Stimulated activated CD4-positive, alpha-beta T cell treated with anti-CD3 and anti-CD28 coated beads, Interleukin-1b, Interleukin-23, amount 100 ng/mL, for 24 hours (primary cell): ENCODE measurements at places on chromosomes 2 and 18.

GRCh38 chr18:67500522-67501205 is 15.9 kb downstream of the DSEL start:
- no peak for DNase-seq

GRCh38 chr18:79380816-79381806 is 14.6 kb upstream of the NFATC1 start:
- DNase-seq = peak; percentile 62

DNA sequence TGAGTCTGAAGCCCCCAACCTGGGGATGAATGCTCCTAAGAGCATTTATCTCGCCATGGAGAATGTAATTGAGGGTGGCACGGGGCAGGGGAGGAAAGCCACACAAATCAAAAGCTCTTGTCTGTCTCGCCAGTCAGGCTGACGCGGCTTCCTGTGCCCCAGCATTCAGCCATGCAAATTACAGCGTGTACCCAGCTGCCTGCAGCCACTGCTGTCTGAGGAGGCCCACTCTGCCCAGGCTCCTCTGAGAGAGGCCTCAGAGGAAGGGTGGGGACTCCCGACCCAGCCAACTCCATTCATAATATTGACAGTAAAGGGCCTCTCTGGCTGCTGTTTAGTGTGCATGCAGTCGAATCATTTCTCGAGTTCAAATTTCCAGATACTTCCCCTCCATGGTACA is 22.0 kb downstream of the SMAD7 start:
- DNase-seq = peak; percentile 36

- DNase-seq = no peak
Measured at GRCh38 chr18:59220164-59220783, 316 bp downstream of the GRP start.

DNA sequence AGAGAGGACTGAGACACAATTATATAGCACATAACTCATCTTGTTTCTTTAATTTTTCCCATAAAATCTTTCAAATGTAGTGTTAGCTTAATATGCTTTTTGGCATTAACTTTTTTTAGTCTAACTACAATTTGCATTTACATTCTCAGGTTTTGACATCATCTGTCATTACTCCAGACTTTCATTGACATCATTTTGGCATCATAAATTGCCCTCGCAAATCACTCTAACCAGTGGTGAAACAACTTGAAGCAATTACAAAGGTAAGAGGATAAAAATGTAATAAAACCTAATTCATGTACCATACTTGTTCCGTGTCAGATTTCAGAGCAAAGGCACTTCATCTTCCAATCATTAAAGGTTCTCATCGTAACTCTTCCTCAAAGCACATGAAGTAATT is 41.4 kb downstream of the RFX8 start:
- no peak for DNase-seq

DNA sequence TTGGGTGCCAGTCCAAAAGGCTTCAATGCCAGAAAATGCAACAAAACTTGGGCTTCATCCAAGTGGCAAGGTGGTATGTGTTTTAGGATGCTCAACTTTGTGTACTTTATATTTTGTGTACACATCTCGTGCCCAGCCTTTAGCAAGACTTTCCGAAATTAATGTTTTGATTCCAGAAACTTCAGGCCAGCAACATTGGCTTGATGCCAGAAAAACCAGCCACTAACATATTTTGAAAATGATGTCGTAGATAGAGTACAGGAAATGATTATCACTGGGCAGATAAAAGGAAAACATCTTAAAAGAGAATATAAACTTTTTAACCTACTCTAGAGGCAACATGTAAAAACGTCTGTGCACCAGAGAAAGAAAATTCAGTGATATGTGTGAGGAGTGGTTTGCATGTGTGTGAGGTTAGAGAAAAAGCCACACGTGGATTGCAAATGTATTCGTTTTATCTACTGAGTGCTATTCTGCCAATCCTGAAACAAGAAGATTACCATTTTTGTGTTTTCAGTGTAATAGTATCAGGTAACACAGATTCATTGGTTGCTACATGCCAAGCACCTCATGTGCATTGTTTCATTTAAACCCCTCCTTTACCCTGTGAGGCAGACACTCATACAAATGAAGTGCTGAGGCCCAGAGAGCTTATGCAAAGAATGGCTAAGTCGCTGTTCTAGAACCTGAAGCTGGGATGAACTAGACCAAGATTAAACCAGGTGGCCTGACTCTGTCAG is 264.8 kb downstream of the C1D start:
- DNase-seq = no peak

GRCh38 chr2:101311696-101312017 is 3.2 kb upstream of the RNF149 start:
- DNase-seq = no peak

GRCh38 chr2:156436497-156437085 is 412 bp downstream of the GPD2 start:
- DNase-seq = peak; percentile 1

GRCh38 chr2:20476481-20476880 is 29.6 kb downstream of the RHOB start:
- DNase-seq = no peak

- no peak for DNase-seq
Measured at GRCh38 chr2:178592655-178593054, 112.4 kb downstream of the PLEKHA3 start.

GRCh38 chr18:9616049-9616448 is 1.7 kb upstream of the PPP4R1 start:
- DNase-seq = no peak

- DNase-seq = no peak
Measured at GRCh38 chr2:72924353-72925240, 7.3 kb downstream of the EMX1 start.

DNA sequence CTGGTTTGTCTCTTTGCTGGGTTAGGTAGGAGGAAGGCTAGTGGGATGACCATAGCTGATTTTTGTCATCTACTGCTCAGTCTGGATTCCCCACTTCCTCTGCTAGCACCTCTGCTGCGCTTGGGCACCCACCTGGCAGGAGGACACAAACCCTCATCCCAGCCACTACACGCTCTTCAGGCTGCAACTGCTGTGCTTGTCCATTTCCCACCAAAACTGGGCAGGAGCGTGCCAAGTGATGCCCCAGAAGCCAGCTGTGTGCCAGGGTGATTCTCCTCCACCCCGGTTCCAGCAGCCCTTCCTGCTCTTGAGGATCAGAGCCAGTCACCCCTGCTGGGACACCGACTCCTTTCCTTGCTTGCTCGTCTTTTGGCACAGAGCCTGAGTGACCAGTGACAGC is 15.7 kb upstream of the PER2 start:
- DNase-seq = no peak

DNA sequence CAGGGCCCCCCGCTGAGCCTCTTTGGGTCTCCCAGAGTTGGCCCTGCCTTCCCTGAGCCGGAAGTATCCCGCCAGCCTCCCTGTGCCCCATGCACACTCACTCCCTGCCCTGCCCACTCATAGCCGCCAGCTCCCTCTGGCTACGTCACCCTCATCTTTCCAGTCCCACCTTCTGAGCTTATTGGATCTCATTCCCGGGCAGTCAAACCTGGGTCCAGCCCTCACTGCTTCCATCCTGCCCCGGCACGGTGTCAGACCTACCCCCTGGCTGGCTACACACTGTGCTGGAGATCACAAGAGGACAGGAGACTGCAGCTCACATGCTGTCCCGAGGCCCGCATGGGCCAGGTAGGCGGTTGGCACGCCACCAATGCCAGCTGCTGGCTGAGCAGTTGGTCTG is 147.2 kb downstream of the ASB1 start:
- DNase-seq = no peak

DNA sequence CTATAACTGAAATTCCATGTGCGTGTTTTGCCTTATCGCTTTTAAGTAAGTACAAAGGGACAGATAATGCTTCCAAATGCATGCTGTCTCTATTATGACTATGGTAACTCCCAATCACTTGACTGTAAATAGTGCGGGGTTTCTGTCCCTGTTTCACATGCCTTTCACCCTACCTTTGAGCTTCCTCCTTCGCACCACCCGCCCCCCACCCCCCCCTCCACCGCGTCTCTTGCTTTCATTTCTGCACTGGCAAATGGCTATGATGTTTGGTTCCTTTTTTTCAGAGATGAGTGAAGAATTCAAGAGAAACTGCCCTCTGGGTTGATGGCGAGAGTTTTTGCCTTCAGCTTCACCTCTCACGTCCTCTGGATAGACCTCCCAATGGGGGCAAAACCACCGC is 25.0 kb upstream of the SPP2 start:
- no peak for DNase-seq

DNA sequence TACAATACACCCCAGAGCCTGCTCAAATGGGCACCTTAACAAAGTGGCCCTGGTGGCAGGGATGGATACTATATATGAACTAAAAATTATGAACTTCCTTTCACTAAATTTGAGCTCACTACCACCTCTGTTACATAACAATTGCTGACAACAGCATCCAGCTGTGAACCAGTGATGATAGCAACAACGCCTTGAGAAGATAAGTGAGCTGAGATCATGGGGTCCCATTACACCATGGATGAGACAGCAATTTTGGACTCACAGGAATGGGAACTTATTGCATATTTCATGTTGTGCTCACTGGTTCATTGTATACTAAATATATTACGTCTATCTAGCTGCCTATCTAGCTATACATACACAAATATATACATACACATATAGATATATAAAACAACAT is 16.9 kb upstream of the ALMS1 start:
- no peak for DNase-seq

GRCh38 chr18:6015364-6015763 is 120.0 kb upstream of the TMEM200C start:
- DNase-seq = no peak

- no peak for DNase-seq
Measured at GRCh38 chr18:9038277-9038871, 64.1 kb upstream of the NDUFV2 start.

DNA sequence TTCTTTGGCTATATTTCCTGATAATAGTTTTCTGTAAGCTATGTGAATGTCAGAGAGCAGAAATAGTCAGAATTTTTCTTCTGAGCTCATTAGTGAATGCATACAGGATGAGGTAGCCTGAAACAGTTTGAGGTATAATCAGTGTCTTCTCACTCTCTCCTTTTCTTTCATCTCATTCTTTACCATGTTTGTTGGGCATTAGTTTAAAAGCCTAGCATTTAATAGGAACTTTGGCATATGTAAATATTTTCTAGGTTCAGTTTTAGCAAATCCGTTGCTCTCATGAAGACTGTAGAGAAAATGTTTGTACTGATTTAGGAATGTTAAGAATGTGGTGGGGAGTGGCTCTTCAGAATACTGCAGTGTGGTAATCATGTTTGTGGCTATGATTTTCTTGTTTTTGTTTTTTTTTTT is 119.4 kb downstream of the PARD3B start:
- DNase-seq = no peak

DNA sequence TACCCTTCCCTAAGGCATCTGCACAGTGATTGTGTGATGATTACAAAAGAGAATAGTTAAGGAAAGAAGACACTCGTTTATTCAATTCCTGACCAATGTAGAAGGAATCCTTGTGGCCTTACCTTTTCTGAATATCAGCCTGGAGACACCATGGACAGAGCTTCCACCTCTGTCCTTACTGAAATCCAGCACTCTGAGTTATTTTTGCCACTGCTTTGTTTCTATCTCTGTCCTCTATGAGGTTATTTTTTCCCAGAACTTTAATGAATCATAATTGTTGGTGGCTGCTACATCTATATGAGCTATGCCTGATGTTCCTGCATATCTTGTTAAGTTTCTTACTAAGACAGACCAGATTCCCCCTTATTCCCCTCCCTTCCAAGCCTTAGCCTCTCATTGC is 275.1 kb downstream of the SETBP1 start:
- DNase-seq = no peak

DNA sequence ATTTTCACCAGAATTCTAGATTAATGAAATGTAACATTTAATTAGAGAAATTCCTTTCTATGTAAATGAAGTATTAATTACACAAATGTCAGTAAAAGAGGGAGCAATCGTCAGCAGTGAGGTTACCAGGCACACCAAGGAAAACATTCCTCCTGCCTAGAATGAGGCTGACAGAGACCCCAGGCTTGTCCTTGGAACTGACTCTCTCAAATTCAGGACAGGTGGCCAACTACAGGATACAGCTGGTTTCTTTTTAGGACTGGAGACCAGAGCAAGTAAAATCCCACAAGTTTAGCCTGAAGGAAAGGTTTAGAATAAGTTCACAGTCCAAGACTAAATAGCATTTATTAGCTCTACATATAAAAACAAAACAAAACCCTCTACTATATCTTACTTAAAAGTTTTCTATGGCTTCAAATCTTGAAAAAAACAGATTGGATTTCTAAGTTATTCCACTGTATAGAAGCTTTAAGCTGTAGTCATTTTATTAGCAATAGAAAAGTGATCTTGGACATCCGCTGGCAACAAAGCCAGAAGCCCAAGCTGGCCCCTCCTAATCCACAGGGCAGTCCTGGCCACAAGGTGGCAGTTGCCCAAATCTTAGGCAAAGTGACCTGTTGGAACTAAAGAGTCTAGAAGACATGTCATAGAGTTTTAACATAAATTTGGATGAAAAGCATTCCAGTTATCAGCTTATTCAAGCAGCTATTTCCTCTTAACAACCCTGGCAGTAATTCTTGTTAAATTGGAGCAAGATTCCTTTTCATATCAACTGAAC is 81.0 kb downstream of the SP3 start:
- DNase-seq = no peak

GRCh38 chr2:22697054-22697788 is 687.8 kb upstream of the KLHL29 start:
- no peak for DNase-seq

DNA sequence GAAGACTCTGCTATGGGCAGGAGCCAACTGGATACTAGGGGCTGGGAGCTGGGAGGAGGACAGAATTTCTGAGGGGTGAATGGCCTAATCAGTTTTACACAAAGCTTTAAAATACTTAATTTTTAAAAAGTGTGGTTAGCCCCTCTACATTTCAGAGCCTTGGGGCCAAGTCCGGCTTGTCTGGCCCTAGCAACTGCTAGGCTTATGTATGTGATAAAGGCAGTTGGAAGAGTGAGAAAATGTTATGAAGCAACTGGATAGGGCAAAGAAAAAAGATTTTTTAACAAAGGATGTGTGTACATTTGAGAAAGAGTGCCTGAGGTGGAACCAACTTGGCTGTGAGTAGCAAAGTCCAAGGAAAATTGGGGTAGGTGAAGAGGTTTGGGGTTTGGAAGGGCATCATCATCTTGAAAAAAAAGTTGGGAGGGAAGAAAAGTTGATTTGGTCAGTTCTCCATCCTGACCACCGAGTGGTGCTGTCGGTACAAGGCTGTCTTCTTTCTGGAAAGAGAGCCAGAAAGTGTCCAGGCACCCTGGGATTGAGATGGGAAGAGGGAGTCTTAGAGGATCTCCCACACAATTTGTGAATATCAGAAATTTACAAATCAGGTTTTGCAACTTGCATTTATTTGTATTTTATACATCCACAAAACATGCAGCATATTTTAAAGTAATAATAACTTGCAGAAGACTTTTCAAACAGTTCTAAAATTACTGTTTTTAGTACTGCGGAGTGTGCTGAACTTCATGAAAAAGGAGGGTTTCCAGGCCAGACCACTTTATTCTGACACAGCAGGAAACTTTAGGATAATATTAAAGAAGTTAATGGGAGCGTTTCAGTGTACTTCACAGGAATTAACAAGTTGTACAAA is 10.5 kb upstream of the CDK15 start:
- no peak for DNase-seq

DNA sequence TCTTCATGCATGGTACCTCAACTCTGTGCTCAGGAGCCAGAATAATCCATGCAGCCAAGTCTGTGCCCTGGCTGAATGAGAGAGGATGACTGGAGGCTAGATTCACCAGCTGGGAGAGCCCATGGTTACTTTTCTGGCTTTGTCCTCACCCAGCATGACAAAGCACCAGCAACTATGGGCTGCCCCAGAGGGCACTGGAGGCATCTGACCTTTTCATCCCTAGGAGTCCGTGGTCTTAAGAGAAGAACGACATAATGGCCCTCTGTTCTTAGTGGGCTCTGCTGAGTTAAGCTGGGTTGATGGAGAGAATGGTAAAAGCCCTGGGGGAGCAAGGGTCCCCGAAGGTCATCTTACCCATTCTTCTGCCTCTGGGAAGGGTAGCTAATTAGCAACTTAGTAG is 54.6 kb upstream of the TNP1 start:
- no peak for DNase-seq
